GM03348 (cell line): ENCODE measurements at places on chromosomes 5 and 9.

- DNase-seq, result no peak
Measured at GRCh38 chr5:159216454-159216853, 7.1 kb upstream of the RNF145 start.

DNA sequence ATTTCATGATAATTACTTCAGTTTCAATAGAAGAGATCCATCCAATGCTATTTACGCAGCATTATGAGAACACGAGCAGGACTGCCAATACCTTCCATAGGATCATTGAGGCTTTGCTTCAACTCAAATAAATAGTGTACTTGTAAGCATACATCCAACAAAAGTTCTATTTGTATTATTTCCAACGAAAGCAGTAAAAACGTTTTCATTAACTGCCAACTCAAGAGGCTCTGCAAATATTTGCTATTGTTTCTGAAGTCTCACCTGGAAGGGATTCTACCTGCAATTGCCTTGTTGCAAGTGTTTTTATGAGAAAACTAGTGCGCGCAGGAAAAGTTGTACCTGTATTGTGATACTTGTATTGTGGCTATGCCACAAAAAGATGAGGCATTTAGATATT lies 11.0 kb upstream of the GNPDA1 start:
- no peak for DNase-seq

DNA sequence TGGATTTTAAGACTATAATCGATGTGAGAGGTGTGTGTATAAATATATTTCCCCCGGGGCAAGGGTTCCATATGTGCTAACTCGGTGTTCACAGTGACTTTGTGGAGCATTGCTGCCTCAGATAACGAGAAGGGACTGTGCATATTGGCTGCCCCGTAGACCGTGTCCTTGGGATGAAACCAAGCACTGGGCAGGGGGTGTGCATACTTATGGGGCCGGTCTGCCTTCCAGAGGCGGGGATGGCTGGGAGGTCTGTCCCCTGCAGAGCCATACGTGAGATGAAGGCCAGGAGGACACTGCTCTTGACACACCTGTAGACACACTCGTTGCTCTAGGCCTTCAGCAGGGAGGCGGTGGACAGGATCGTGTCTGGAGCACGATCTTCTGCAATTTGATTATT lies 56.0 kb upstream of the ZNF354A start:
- DNase-seq, result no peak

GRCh38 chr5:86917117-86917579 lies 299.4 kb downstream of the COX7C start:
- DNase-seq, result peak; percentile 5

GRCh38 chr5:40733434-40733833 lies 22.3 kb downstream of the TTC33 start:
- no peak for DNase-seq

DNA sequence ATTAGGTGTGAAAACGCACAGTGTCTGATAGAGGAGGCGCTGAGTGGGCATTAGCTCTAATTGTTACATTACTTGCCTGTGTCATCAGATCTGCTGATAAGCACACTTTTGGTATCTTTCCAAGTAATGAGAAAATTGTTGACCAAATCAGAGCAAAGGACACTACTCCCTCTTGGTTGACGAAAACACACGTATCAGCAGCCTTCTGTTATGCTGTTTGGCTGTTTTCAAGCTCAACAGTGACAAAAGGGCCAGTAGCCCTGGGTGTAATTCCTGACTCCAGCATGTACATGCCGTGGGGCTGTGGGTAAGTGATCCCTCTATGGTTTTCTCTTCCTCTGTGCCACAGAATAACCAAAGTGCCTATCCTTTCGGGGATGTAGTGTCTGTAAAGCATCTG lies 151.4 kb downstream of the AUH start:
- DNase-seq, result no peak

DNA sequence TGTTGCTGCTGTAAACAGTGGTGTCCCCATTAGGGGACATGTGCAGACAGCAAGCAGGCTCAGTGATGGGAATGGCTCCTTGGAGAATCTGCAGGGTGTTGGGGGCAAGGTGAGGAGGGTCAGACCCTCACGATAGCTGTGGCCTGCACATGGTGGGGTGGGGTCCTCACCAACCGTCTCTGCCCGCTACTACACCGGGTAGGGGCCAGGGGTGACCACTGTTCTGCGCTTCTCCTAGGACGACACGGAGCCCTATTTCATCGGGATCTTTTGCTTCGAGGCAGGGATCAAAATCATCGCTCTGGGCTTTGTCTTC lies 4.9 kb downstream of the CACNA1B start:
- peak; percentile 4 for DNase-seq

- no peak for DNase-seq
Measured at GRCh38 chr5:90549729-90550275, 8.8 kb upstream of the ADGRV1 start.

DNA sequence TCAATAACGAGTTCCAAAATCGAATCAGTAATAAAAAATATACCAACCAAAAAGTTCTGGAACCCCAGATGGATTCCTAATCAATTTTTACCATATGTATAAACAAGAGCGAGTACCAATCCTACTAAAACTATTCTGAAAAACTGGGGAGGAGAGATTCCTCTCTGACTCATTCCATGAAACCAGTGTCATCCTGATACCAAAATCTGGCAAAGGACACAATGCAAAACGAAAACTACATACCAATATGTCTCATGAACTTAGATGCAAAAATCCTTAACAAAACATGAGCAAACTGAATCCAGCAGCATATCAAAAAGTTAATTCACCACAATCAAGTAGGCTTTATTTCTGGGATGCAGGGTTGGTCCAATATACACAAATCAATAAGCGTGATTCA lies 30.5 kb upstream of the MACIR start:
- no peak for DNase-seq
